ENCODE measurements at places on chromosomes 6 and 20. TPM values are rescaled to one million over a fixed set of nuclear protein-coding genes. Genes with fewer than 3 reads are reported as not detected.

TASP1 gene
- total RNA-seq, result 5.8 TPM

BMP7 gene
- not detected for total RNA-seq

PAK5 gene
- not detected for total RNA-seq

PSORS1C1 gene
- 0.64 TPM for total RNA-seq

C2 gene
- 10.4 TPM for total RNA-seq

SYNGAP1 gene
- 8.1 TPM for total RNA-seq

MYT1 gene
- not detected for total RNA-seq

TTK gene
- total RNA-seq, result 0.54 TPM

LAMA5 gene
- 40.0 TPM for total RNA-seq

SLC22A2 gene
- total RNA-seq, result not detected

DXO gene
- total RNA-seq, result 11.5 TPM

TXLNB gene
- 0.25 TPM for total RNA-seq

SMLR1 gene
- total RNA-seq, result not detected

PCNA gene
- 52.1 TPM for total RNA-seq

BEND3 gene
- 1.5 TPM for total RNA-seq

B3GALT4 gene
- total RNA-seq, result 2.7 TPM

CTSA gene
- 142 TPM for total RNA-seq

PPIL4 gene
- 31.2 TPM for total RNA-seq

TPX2 gene
- 6.8 TPM for total RNA-seq

VSX1 gene
- not detected for total RNA-seq

ACTL10 gene
- total RNA-seq, result 2.1 TPM

MAP7 gene
- total RNA-seq, result 0.10 TPM

TGM3 gene
- total RNA-seq, result not detected

PXDC1 gene
- total RNA-seq, result 61.0 TPM

SPATS1 gene
- not detected for total RNA-seq

SENP6 gene
- total RNA-seq, result 44.1 TPM

MACROD2 gene
- total RNA-seq, result not detected

BPI gene
- not detected for total RNA-seq

NOTCH4 gene
- 5.3 TPM for total RNA-seq

MRAP2 gene
- 0.98 TPM for total RNA-seq

SOBP gene
- total RNA-seq, result 13.7 TPM

SLC25A27 gene
- total RNA-seq, result 1.7 TPM

XKR7 gene
- not detected for total RNA-seq

LY6G6C gene
- not detected for total RNA-seq

PRR18 gene
- total RNA-seq, result not detected

DPPA5 gene
- total RNA-seq, result not detected

RAET1L gene
- not detected for total RNA-seq

SS18L1 gene
- total RNA-seq, result 3.6 TPM

ZFP57 gene
- total RNA-seq, result not detected

Measured in cardiac ventricle fibroblast (primary cell).